B cell (primary cell): ENCODE measurements at places on chromosomes 4 and X.
A peak's percentile ranks its signal among the peaks of the same experiment; 100 is the strongest.

DNA sequence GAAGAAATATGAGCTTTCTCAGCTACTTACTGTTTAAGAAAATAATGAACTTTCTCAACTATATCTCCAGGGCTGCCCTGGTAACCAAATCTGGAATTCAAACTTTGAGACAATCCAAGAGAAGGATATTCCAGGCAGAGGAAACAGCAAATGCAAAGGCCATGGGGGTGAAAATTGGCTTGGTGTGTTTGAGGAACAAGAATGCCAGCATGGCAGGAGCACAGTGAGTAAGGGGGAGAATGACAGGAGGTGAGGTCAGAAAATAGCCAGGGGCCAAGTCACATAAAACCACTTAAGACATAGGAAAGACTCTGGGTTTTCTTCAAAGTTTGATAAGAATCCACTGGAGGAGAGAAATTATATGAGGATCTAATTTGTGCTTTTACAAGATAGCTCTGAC lies 27.2 kb upstream of the BTC start:
- no peak overlapping the region for H3K4me3 ChIP-seq
- H3K27ac ChIP-seq: no peak overlapping the region
- no peaks in the 10 kb centered on the region for H3K27me3 ChIP-seq
- H3K4me1 ChIP-seq: no peaks in the 10 kb centered on the region
- DNase-seq: no peak

GRCh38 chr4:114312338-114312737 lies 286.3 kb upstream of the UGT8 start:
- H3K4me1 ChIP-seq: no peaks in the 10 kb centered on the region
- H3K4me3 ChIP-seq: no peak overlapping the region
- no peaks in the 10 kb centered on the region for H3K36me3 ChIP-seq
- H3K27me3 ChIP-seq: no peaks in the 10 kb centered on the region
- no peak overlapping the region for H3K27ac ChIP-seq

DNA sequence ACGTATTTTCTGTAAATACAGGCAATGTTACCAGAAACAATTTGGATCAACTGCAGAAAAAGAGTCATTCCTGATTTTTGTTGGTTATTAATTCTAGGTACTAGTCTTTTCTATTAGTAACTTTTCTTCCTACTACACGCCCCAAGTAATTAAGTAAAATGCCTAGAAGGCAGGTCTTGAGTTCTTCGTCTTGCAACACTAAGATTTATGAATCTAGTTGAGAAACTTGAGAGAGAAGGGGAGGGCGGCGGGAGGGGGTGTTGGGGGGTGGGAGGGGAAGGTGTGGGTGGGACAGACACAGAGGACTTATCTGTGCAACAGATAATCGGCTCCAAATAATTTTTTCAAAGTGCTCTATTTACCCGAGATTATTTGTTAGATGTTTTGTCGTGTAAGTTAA lies 3.0 kb downstream of the RAP2C start:
- no peak for DNase-seq
- H3K4me1 ChIP-seq: peaks cover 18% of the 10 kb centered on the region
- peaks cover 11% of the 10 kb centered on the region for H3K36me3 ChIP-seq
- peak overlapping the region; percentile 90 for H3K27ac ChIP-seq
- H3K4me3 ChIP-seq: peak overlapping the region; percentile 75

- H3K4me3 ChIP-seq: no peak overlapping the region
- H3K4me1 ChIP-seq: no peaks in the 10 kb centered on the region
- DNase-seq: no peak
- H3K27me3 ChIP-seq: no peaks in the 10 kb centered on the region
These were observed 322.8 kb upstream of the DIAPH2 start for GRCh38 chrX:96361844-96362243.

- H3K36me3 ChIP-seq: no peaks in the 10 kb centered on the region
- DNase-seq: peak; percentile 27
- no peak overlapping the region for H3K27ac ChIP-seq
- H3K4me3 ChIP-seq: no peak overlapping the region
- H3K4me1 ChIP-seq: peaks cover 50% of the 10 kb centered on the region
These were observed 12.9 kb downstream of the MSX1 start for GRCh38 chr4:4872314-4872903.

GRCh38 chrX:110450050-110450449 lies 91.4 kb downstream of the RTL9 start:
- DNase-seq: peak; percentile 36
- no peaks in the 10 kb centered on the region for H3K4me1 ChIP-seq
- no peaks in the 10 kb centered on the region for H3K36me3 ChIP-seq
- H3K27me3 ChIP-seq: no peaks in the 10 kb centered on the region

DNA sequence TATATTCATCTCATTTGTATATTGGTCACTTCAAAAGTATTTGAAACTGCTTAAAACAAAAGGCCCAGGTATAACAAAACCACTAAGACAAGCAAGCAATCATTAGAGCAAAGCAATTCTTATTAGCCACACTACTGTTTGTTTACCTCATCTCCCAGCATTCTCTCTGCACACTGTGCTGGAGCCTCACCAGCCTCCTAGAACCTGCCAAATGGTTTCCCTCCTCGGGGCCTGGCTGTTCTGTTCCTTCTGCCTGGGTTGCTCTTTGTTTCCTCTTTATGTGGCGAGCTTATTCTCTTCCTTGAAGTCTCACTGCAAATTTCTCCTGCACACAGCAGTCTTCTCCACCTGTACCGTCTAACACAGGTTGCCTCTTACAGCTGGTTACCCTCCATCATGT lies 67.5 kb upstream of the MND1 start:
- H3K36me3 ChIP-seq: no peaks in the 10 kb centered on the region
- H3K4me3 ChIP-seq: no peak overlapping the region
- no peak for DNase-seq
- H3K4me1 ChIP-seq: no peaks in the 10 kb centered on the region

DNA sequence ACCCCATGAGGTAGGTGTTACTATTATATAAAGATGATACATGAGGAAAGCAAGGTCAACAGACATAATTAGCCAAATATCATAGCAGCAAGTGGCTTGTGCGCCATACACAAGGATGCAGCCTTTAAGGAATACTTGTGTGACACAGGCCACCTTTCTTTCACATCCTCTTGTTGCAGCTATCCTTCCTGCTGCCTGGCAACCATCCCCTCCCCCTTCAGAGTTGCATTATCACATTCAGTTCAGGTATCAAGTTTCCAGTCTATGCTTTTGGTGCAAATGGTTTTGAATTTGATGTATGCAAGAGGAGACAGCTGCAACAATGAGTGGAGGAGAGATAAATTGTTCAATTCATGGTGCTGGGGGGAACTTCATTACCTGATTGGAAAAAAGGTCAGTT lies 6.4 kb downstream of the ZCCHC18 start:
- peak; percentile 17 for DNase-seq
- H3K36me3 ChIP-seq: no peaks in the 10 kb centered on the region
- H3K4me3 ChIP-seq: no peak overlapping the region
- peaks cover 25% of the 10 kb centered on the region for H3K4me1 ChIP-seq
- H3K27ac ChIP-seq: no peak overlapping the region

DNA sequence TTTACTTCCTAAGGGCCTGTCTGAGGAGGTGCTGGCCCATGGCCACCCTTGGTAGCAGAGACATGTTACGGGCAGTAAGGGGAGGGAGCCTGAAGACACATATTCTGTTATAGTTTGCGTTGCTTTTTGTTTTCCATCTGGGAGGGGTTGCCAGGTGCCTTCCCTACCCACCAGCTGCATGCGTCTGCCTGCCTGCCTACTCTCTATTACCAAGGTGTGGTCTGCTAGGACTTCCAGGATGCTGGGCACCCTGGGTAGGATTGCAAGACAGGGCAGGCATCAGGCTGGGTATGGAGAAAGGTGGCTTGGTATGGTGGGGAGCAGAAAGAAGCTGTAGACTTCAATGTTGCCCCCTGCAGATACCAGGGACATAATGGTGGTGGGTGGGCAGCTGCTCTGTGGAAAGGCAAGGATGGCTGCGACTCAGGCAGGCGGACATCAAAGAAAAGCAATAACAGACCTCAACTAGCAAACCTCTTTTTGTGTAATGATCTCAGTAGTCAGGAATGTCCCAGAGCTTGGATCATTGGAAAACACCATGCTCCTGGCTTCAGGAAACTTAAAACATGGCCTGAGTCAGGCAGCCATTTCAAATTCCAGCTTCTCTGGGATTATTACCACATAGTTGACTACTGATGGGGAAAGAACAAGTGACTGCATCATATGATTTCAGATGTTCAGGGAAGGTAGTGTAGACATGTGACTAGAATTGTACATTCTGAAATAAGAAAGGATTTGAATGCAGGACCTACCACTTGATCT lies 67.8 kb downstream of the HOPX start:
- no peak overlapping the region for H3K27ac ChIP-seq
- H3K4me1 ChIP-seq: no peaks in the 10 kb centered on the region
- no peaks in the 10 kb centered on the region for H3K27me3 ChIP-seq
- H3K4me3 ChIP-seq: no peak overlapping the region

- H3K4me3 ChIP-seq: no peak overlapping the region
- H3K27me3 ChIP-seq: no peaks in the 10 kb centered on the region
- no peak for DNase-seq
- H3K4me1 ChIP-seq: no peaks in the 10 kb centered on the region
These were observed 320.1 kb downstream of the CFAP299 start for GRCh38 chr4:80655662-80656061.

- H3K36me3 ChIP-seq: no peaks in the 10 kb centered on the region
- no peak overlapping the region for H3K27ac ChIP-seq
- no peaks in the 10 kb centered on the region for H3K27me3 ChIP-seq
These were observed 77.5 kb downstream of the IQCM start for GRCh38 chr4:149738156-149738555.

DNA sequence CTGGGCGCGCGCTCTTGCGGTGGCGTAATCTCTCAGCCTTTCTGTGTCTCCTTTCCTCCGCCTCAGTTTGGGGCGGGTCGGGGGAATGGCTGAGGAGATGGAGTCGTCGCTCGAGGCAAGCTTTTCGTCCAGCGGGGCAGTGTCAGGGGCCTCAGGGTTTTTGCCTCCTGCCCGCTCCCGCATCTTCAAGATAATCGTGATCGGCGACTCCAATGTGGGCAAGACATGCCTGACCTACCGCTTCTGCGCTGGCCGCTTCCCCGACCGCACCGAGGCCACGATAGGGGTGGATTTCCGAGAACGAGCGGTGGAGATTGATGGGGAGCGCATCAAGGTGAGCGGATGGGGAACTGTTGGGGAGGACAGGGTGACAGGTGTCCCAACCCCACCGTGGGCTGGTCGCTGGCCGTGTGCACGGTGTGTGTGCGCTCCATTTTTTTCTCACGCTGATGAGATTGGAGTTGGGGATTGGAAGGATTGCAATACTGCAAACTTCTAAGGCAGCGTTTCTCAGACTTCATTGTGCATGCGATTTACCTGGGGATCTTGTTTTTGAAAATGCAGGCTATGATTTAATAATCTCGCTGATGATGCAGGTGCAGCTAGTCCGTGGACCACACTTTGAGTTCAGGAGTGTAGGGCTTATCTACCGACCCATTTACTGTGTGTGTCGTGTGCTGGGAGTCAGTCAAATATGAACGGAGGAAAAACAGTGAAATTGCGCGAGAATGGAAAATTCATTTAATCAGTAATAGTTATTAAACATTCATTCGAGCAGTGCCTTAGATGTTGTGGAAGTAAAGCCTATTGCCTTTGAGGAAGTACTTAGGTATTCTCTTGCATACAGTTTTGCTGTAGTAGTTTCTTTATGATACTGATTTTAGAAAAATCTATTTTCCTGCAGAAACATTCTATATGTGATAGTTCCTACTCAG lies at the start of gene RAB33B:
RAB33B (plus strand) TSS at position 11 of the 935 bp plus-strand sequence; CDS start at position 86, 75 bp downstream.
- H3K36me3 ChIP-seq: peaks cover 1% of the 10 kb centered on the region
- DNase-seq: no peak
- no peaks in the 10 kb centered on the region for H3K27me3 ChIP-seq
- H3K4me1 ChIP-seq: peaks cover 28% of the 10 kb centered on the region
- H3K4me3 ChIP-seq: peak within 1 kb of the TSS; percentile 80
- peak within 1 kb of the TSS; percentile 98 for H3K27ac ChIP-seq

DNA sequence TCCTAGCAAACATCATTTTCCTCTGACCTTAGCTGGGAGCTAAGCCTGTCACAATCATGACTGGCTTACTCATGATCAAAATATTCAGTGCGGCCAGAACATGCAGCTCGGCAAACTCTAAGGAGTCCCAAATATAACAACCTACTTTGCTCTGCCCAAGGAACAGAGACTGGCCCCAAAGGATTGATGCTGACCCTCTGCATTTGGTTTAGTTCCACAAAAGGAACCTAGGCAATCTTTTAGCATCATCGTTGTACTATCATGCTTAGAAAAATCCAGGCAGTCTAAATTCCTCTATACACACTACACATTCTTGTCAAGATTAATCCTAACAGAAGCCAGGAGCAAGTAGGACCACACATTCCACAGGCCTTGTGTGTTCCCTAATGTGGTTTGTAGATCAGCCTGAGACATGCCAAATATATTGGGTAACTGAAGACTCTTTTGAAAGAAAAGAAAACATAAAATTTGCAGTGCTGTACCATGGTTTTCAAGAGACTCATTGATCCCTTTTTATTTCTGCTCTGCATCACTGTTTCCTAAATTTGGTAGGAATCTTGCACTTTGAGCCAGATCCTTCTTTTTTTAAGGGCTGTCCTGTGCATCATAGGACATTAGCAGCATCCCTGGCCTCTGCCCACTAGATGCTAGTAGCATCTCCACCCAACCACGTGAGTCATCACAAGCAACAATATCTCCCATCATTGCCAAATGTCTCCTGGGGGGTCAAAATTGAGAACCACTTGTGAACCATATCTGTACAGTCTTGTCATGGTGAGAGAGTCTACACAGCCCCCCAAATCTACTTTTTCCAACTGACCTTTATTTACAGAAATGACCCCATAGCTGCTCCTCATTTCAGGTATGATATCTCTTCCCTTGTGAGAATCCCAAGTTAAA lies 17.6 kb upstream of the CC2D2A start:
- no peak for DNase-seq
- no peaks in the 10 kb centered on the region for H3K27me3 ChIP-seq
- H3K4me1 ChIP-seq: peaks cover 7% of the 10 kb centered on the region
- no peak overlapping the region for H3K4me3 ChIP-seq

DNA sequence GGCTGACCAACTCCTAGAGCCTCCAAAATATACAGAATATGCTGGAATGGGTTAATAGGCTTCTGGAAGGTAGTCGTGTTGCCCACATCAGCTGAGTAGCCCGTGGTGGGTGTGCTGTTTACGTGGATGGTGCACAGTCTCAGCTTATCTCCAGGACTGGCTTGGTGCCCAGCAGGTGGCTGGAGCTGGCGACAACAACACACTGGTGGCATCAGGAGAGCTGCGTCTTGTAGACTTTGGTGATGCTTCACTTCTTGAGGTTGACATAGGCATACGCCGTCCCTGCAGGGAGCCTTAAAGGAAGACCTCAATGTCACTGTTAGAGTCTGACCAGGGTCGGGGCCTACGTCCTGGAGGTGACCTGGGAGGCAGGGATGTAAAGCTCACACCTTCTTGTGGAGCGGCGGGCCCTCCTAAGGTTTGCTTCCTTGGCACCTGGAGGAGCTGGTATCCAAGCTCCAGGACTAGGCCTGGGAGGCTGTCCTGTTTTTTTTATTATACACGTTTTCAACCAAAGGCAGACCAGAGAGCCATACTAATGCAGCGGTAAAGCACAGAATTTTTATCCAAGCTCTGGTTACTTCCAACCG lies 26.5 kb upstream of the RBMX start:
- H3K4me3 ChIP-seq: no peak overlapping the region
- H3K36me3 ChIP-seq: no peaks in the 10 kb centered on the region
- peaks cover 5% of the 10 kb centered on the region for H3K4me1 ChIP-seq
- H3K27me3 ChIP-seq: no peaks in the 10 kb centered on the region
- no peak for DNase-seq

GRCh38 chr4:39657465-39657864 lies 18.8 kb upstream of the SMIM14 start:
- no peaks in the 10 kb centered on the region for H3K27me3 ChIP-seq
- H3K27ac ChIP-seq: no peak overlapping the region
- H3K36me3 ChIP-seq: no peaks in the 10 kb centered on the region
- H3K4me1 ChIP-seq: peaks cover 29% of the 10 kb centered on the region
- peak; percentile 73 for DNase-seq
